Effector memory CD8-positive, alpha-beta T cell (primary cell): ENCODE measurements at places on chromosomes 2 and 18.

- DNase-seq, result no peak
Measured at GRCh38 chr2:103847276-103847675, 1006.6 kb upstream of the POU3F3 start.

- DNase-seq, result no peak
Measured at GRCh38 chr2:47631792-47632398, 151.1 kb upstream of the MSH6 start.

- no peak for DNase-seq
Measured at GRCh38 chr2:181656450-181657291, at the start of gene CERKL. CERKL (minus strand) TSS chr2:181657105; CDS start chr2:181657006, 99 bp downstream.

DNA sequence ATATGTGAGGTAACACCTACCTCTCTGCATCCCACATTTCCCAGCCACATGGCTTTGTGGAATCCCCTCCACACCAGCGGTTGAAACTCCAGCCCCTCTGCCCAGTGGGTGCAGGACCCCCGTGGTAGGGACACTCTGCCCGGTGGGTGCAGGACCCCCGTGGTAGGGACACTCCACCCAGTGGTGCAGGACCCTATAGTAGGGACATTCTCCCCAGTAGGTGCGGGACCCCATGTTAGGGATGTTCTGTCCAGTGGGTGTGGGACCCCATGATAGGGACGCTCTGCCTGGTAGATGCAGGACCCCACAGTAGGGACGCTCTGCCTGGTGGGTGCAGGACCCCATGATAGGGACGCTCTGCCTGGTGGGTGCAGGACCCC lies 11.5 kb downstream of the COPS9 start:
- DNase-seq, result no peak

DNA sequence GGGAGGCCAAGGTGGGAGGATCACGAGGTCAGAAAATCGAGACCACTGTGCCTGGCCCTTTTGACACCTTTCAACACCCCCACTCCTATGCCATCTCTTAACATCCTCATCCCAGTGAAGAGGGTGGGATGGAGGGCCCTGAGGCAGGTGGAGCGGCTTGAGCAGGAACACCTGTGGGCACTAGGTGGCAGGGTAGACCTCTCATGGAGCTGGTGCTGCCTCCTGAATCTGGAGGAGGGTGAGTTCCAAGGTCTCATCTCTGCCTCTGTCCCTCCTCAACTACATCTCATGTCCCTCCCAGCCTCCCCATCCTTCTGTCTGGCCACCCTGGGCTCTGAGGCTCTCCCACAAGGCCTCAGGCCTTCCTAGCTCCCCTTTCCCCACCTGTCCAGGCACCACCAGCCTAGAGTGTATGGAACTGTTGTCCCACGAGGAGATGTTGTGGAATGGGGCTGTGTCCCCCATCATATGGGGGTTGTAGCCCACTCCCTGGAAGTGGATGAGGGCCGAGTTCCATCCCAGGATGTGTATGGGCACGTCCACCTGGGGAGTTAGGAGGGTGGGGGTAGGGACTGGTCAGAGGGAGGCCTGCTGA lies 17.0 kb upstream of the CRYBA2 start:
- no peak for DNase-seq

- DNase-seq, result peak; percentile 4
Measured at GRCh38 chr18:12656938-12657683, 796 bp downstream of the SPIRE1 start.

DNA sequence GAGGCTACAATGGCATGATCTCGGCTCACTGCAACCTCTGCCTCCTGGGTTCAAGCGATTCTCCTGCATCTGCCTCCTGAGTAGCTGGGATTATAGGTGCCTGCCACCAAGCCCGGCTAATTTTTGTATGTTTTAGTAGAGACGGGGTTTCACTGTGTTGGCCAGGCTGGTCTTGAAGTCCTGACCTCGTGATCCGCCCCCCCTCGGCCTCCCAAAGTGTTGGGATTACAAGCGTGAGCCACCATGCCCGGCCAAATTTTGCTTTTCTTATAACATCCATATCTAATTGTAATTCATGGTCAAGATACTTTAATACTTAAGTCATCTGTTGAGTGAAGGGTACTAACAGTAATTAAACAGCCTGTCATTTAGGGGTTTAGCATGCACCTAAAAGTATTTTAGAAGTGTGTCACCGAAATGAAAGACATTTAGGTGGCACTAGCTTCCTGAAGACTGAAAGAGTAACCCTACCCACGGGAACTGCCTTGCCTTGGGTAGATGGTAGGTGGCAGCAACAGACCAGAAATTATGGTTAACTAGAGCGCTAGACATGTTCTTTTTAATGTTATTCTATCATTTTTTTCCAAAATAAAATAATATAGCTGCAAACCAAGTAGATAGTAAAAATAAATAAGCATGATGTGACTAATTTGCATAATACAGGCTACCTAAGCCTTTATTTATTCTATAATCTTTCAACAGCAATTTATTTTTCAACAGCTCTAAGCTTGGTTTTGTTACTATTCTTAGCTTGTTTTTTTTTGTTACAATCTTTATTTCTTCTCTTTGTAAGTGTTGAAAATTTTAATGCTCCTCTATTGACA lies 8.6 kb upstream of the ACYP2 start:
- peak; percentile 36 for DNase-seq

GRCh38 chr2:69680001-69680675 lies 36.6 kb upstream of the AAK1 start:
- no peak for DNase-seq

DNA sequence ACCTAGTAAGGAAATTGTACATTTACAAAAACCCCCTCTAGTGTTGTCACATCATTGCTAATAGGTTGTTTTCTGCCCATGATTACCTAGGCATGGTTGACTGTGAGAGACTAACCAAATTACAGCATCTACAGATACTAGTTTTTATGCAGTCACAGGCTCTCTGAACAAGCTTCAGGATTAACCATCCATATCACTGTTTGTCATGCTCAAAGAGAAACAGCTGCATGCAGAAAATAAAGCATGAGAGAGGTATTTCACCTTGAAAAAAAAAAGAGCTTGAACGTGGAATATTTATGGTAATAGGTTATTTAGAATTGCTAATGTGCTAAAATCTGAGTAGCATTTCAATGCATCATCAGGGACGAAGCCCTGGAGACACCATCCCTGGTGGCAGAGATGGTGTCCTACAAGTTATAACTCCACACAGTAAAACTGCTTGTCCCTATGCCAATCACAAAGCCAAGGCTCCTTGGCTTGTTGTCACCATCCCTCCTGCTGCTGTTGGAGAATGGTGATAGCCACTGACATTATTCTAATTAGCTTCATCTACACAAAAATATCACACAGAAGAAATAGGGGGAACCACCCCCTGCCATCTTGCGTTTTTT lies 5.4 kb downstream of the NEB start:
- no peak for DNase-seq

GRCh38 chr2:29786361-29786760 lies 135.0 kb downstream of the ALK start:
- no peak for DNase-seq

DNA sequence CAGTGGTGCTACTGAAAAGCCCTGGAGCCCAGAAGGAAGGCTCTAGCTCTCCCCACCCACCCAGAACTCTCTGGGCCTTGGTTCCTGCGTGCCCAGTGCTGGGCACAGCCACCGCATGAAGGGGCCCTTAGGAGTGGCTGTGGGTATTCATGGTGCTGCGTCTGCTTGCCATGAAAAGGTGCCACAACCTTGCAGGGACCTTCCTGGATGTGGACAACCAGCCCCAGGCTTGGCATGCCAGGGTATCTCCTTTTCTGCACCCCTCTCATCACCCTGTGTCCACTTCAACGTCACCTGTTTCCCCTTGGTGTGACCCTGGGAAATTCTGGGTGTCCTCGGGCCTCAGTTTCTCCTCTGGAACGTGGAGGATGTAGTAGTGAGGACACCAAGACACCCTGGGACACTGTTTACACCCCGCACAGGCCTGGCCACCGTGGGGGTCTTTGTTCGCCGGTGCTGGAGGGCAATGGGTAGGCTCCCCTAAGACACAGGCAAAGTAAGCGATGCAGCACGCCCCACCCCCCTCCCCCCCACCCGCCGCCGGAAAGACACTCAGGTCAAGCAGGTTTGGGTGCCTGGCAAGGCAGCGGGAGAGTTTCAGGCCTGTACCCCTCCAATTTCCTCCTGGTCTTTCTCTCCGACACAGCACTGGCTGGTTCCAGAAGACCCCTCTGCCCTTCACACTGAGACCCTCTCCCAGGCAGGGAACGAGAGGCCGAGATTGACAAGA lies 34.8 kb upstream of the TAF1B start:
- DNase-seq, result no peak

GRCh38 chr2:11411768-11412448 lies 54.1 kb downstream of the E2F6 start:
- DNase-seq, result no peak

GRCh38 chr18:74498712-74499627 lies 2.8 kb downstream of the CNDP2 start:
- peak; percentile 71 for DNase-seq

DNA sequence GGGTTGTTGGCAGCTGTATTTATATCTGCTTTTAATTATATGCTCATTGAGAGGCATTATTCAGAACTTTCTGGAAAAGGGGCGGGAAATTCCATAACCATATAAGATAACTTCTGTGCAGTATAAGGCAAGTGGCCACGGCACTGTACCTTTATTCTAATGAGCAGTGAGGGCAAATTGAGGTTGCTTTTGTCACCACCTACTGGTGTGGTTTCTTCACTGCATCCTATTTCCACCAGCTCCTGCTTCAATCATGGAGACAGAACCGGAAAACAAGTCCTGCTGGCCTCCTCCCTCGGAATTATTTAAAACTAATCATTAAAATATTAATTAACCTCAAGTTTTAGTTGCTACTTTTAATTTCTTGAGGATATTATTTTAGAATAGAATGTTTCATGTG lies 759.4 kb downstream of the CBLN2 start:
- DNase-seq, result no peak

GRCh38 chr2:236675526-236675925 lies 105.9 kb downstream of the ACKR3 start:
- DNase-seq, result no peak
